Neural crest cell (in vitro differentiated cells): ENCODE measurements at places on chromosomes 1 and 21.

GRCh38 chr1:56824271-56824670 is 5.1 kb upstream of the FYB2 start:
- no peak for DNase-seq

DNA sequence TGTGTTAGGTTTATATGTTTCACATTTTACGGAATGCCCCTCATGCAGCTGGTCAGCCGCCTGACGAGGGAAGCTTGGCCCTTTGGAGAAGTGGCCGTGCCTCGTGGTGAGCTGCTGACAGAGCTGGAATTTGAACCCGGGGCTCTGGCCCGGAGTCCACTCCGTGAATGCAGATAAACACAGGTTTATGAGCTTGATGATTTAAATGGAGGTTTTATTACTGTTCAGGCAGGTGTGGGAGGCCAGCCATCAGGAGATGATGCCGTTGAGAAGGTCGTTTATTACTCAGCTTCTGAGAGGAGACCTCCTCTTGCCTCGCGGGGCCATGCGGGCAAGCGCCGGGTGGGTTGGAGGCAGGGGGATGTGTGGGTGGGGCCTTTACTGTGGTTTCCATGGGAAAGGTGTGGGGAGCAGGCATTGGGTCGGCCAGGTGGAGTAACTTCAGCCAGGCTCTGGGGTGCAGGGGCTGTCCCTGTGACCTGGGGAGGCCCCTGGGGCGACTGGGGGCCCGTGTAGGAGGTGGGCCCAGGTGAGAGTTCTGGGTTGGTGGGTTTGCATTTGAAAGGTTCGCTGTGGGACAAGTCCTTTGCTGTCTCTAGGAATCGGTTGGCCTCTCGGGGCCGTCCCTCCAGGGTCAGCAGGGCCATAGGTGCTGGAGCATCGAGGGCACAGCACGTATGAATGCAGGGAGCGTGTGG is 22.0 kb downstream of the PRKCZ start:
- DNase-seq = no peak

DNA sequence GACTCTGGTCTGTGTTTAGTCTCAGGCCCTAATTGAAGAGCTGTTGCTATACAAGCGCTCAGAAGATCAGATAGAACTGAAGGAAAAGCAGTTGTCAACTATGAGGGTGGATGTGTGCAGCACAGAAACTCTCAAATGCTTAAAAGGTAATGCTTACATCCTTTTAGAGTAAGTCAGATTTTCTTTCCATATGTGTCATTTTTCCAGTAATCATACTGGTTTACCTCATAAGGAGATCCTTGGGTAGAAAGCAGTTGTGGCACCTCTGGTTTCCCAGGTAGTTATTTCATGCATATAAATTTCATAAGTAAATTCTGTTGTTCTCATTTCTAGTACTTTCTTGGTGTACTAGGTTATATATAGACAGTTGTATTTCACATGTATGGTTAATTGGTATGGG is 43.0 kb upstream of the TARS2 start:
- DNase-seq = no peak

- DNase-seq = no peak
These were observed 14.7 kb upstream of the DISC1 start for GRCh38 chr1:231611851-231612250.

DNA sequence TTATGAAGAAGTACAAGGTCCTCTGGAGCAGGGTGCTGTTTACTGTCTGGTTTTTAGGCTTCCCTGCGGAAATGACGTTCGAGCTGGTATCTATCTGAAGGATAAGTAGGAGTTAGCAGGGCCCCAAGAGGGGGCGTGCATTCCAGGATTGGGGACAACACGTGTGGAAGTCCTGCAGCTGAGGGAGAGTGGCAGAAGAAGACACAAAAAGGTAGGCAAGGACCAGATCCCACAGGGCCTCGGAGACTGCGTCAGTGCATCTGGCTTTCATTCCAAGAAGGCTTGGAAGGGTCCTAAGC is 5.9 kb downstream of the RIMS3 start:
- DNase-seq = no peak

DNA sequence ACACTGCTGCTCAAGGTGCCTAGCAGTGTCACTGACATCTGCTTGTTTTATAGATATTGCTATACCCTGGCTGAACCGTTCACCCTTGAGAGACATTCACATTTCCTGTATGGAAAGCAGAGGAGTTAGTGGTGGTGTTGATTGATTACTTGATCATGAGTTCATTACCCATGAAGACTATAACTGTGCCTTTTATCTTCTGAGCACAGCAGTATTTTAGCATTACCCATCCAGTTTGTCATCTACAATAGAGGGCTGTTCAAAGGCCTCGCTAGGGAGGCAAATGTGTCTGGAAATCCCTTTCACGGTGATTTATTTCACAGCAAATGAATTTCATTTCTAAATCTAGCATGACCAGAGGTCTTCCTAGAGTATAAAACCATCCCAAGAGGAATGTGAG is 160.0 kb downstream of the DNM3 start:
- no peak for DNase-seq
